ENCODE measurements at places on chromosomes 6 and 20.

DNA sequence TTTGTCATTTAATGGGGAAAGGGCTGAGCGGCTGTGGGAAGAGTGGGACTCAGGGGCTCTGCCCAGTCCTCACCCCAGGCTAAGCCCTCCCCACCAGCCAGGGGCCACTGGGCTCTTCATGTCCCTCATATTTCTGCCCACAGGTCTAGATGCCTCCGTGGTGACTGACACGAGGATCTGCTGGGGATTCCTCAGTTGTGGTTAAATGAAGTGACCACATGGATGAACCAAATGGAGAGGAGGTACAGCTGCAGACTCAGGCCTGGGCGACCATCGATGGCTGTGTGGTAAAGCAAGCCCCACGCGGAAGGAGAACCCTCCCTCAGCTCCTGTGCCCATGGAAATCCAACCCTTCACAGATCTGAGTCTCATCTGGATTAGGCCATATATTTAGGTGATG, 29.4 kb downstream of the RAET1L start:
- DNase-seq: no peak

DNA sequence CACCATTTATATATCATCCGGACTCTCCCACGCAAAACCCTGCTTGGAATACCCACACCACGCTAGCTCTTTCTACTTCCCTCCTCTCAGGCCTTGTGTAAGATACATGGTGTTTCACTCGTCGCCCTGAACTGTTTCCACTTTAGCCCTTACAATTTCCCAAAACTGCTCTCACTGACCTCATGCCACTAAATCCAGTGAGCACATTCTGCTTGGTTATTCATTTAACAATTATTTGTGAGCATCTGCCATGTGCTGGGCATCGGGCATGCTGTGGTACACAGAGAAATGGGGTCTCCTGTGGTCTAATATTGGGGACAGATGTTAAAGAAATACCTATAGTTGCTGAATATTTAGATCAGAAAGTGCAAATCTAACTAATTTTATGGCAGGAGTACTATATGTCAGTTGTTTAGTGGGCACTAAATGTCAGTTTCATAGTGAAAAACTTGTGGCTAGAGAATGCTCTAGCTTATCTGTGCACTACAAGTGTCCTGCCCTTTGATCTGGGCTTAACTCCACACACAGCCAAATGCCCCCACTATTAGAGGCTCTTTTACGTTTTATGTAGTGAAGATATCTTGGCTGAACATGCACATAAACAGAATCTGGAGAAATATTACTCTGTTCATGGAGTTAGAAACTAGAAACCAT, 41.0 kb downstream of the PLEKHG1 start:
- no peak for DNase-seq

DNA sequence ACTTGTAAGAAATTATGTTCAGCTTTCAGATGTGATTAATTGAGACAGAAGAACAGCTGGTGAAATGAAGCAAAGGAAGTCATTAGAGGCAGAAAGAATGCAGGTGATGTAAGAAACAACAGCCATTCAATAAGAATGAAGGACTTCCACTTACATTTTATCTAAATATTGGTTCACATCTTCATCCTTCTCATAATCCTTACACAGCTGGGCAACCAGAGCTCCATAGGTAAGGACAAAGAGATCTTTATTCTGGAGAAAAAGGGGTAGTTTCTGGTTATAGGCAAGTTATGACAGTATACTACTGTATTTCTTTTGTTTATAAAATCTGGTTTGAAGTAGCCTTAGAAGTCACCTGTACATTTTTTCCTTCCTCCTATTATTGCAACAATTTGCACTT, 2.3 kb downstream of the TRAPPC3L start:
- no peak for DNase-seq

GRCh38 chr6:28597924-28598722, 72.4 kb downstream of the GPX5 start:
- DNase-seq: no peak

DNA sequence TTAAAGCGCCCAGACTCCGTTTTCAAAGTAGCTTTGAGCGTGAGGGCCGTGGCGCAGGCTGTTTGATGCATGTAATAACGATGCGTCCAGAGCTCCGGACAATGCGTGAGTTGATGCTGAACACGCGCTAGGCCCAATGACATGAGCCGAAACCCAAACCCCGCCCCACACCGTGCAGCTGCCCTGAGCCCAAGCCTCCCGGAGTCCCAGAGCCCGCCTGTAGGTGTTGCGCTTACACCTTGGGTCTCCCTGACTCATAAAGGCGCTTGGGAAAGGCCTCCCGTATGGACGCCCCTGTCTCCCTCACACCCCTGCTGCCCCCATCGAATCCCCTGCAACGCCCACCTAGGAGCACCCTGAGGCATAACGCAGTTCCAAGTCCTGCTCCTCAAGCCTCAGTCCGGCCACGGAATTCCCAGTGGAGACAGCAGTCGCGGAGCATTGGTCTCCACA, 87.6 kb downstream of the ERMARD start:
- no peak for DNase-seq

GRCh38 chr20:24469116-24469893, at the start of gene SYNDIG1:
Gene SYNDIG1 (plus strand): TSS chr20:24469629. CDS start chr20:24543098, 73,469 bp downstream.
- DNase-seq: no peak

DNA sequence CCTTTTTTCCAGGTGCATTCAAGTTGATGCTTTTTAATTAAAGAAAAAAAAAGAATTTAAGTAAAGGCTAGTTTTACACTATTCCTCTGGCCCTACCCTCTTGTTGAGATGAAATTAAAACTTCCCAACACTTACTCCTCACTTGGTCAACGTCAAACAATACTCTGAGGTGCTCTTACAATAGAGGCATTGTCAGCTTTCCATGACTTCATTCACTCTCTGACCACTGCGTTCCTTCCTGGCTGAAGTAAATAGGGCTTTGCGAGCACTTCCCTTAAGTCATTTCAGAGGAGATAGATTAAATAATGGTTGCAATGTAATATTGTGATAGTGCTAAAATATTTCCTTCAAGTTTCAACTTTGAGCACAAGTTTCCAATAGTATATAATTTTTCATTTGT, 229.8 kb upstream of the CEP162 start:
- DNase-seq: no peak
